ENCODE measurements at places on chromosomes 5 and 9.

DNA sequence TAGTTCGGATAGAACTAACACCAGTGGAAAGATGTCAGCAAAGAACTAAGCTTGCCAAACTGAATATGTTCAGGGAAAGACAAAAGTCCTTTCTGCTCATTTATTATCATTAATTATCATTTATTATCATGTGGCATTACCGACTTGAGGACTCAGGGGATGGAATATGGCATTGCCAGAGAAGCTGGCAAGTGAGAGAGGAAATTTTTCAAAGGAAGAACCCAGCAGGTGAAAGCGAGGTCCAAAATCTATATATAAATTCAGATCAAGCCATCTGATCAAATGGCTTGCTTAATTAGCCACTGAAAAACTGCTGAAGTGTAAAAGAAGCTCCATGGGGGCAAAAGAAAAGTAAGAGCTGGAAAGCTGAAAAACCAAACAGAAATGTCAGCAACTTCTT, 1049.6 kb upstream of the SEMA6A start:
- DNase-seq, result no peak

DNA sequence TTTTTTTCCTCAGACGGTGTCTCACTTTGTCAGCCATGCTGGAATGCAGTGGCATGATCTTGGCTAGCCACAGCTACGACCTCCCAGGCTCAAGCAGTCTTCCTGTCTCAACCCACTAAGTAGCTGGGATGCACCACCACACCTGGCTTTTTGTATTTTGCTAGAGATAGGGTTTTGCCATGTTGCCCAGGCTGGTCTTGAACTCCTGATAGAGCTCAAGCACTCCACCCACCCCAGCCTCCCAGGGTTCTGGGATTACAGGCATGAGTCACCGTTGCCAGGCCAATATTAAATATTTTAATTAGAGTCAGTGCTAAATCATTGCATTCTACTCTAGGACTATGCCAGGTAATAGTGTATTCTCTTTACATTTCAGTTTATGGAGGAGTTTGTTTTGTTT, 41.5 kb downstream of the UBE2R2 start:
- no peak for DNase-seq

- DNase-seq, result no peak
Measured at GRCh38 chr9:132230605-132231004, 68.7 kb downstream of the NTNG2 start.

DNA sequence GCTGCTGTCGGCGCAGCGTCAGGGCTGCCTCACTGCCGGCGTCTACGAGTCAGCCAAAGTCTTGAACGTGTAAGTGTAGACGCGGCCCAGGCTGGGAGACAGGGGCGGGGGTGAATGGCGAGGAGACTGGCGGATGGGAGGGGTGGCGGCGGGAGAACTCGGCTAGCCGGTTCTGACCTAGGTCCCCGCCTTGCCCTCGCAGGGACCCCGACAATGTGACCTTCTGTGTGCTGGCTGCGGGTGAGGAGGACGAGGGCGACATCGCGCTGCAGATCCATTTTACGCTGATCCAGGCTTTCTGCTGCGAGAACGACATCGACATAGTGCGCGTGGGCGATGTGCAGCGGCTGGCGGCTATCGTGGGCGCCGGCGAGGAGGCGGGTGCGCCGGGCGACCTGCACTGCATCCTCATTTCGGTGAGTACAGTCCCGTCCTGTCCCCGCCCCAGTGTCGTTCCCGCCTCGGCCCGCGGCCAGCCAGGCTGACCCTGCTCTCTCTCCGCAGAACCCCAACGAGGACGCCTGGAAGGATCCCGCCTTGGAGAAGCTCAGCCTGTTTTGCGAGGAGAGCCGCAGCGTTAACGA, 745 bp downstream of the GADD45G start:
- no peak for DNase-seq

- no peak for DNase-seq
Measured at GRCh38 chr5:92741906-92742305, 839.1 kb downstream of the NR2F1-AS1 start.

DNA sequence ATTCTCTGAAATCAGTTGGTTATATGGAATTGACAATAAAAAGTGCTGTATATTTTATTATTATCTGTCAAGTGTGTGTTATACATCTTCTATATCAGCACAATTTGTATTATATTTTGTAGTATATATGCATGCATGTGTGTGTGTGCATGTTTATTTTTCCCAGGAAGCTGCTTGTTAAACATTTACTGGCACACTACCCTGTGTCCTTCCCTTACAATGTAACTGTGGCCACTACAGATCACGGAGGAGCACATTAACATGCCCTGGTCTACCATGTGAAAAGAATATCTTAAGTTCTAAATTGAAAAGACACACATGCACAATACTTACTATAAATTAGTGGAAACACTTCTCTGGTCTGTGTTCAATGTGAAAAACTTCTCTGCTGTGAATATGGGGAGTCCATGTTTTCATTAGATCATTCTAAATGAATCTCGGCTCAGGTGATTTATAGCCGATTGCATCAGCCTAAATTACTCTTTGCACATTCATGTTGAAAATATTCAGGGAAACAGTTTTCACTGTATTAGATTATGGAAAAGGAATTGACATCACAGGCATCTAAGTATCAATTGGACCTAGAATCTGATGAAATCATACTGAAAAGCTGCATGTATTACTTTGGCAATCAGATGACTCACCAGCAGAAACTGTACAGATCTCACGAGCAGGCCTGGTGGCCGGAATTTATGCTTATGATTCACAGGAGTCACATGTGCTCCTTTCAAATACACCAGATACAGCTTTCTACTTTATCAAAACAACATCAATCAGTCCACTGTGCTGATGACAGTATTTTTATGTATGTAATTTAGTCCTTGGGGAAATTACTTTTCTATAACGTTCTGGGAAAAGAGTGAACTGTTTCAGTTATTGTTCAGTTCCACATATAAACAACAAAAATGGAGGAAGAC, 39.4 kb downstream of the LURAP1L start:
- no peak for DNase-seq

DNA sequence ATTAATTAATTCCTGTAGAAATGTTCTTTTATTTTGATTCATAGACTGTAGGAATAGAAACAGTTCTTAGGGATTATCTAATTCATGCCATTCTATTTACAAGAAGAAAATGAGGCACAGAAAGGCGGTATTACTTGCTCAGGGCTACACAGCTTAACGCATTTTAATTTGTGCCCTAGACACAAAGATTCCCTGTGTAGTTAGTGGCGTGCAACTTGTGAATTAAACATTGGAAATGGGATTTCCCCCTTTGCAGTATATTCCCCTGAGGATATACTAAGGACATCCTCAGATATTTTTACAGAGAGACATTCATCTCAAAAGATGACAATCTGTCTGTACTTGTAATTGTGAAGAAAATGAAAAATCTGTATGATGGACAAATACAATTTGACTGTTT, 108.1 kb downstream of the SGCD start:
- no peak for DNase-seq

DNA sequence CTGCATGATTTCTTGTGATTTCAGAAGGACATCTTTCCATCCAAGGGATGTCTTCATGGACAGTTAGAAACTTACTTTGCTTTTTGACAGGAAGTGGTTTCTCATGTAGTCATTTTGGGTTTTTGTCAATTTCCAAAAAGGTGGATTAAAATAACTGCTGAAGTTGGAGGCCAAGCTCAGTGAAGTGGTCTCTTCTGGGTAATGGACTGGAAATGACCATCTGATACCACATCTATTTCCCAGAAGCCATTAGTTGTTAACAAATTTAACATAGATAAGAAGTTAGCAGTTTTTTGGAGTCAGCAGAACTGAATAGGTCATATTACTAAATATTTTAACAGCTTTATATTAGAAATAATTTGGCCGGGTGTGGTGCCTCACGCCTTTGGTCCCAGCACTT, 86.2 kb upstream of the MYO10 start:
- no peak for DNase-seq

- DNase-seq, result no peak
Measured at GRCh38 chr5:173706700-173707099, 90.2 kb upstream of the BOD1 start.

DNA sequence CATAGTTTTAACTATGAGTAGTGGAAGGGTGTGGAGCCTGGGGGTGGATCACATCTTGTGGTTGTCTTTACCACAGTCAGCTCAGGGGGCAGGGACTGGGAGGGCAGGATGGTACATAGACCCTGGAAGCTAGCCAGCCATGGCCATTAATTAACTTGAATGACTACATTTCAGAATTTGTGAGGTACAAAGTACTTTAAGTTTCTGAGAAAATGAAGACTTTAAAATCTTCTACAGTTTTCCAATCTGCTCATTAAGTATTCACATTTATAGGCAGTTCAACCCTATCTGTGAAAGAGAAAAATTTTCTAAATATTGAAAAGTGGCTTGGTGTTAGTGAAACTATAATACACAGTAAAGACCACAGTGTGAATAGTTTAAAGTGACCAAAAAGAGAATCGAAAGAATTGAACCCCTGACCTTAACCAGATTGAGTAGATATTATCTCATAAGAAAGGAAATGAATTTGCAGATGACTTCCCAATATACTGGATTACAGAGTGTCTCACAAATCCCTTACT, 234.2 kb upstream of the MEF2C start:
- DNase-seq, result no peak

DNA sequence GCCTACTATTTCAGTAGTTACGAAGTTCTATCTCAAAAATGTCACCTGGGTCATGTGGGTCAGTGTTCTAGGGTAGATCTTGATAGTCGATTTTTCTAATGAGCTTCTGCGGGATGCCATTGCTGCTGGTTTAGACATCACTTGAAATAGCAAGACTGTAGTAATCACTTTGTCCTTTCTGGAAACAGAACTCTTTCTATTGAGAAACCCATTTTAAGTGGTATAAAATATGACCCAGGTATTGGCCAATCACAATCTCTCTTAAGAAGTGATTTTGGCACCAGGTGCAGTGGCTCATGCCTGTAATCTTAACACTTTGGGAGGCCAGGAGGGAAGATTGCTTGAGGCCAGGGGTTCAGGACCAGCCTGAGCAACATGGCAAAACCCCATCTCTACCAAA, 17.6 kb downstream of the ARRDC3 start:
- no peak for DNase-seq

DNA sequence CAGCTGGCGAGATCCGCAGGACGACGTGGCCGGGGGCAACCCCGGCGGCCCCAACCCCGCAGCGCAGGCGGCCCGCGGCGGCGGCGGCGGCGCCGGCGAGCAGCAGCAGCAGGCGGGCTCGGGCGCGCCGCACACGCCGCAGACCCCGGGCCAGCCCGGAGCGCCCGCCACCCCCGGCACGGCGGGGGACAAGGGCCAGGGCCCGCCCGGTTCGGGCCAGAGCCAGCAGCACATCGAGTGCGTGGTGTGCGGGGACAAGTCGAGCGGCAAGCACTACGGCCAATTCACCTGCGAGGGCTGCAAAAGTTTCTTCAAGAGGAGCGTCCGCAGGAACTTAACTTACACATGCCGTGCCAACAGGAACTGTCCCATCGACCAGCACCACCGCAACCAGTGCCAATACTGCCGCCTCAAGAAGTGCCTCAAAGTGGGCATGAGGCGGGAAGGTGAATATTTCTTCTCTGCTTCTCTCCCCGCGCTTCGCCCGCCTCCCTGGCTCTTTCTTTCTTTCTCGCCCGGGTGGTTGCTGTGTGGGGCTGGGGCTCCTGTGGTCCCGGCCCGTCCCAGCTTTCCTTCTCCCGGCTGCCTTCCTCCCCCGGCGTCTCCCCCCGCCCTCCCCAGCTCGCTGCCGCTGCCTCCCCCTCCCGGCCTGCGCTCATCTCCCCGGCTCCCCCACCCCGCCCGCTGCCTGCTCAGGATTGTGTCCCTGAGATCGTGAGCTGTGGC, 2.2 kb downstream of the NR2F1 start:
- DNase-seq, result no peak

- DNase-seq, result no peak
Measured at GRCh38 chr9:95065224-95065623, 252.3 kb downstream of the FANCC start.

- DNase-seq, result no peak
Measured at GRCh38 chr9:136855461-136856078, 3.4 kb downstream of the MAMDC4 start.

- DNase-seq, result no peak
Measured at GRCh38 chr9:9746826-9747225, 866.0 kb downstream of the PTPRD start.

GRCh38 chr9:19030899-19031298, 2.1 kb downstream of the SAXO1 start:
- DNase-seq, result no peak

GRCh38 chr5:52893105-52893504, 96.0 kb upstream of the ITGA2 start:
- no peak for DNase-seq

DNA sequence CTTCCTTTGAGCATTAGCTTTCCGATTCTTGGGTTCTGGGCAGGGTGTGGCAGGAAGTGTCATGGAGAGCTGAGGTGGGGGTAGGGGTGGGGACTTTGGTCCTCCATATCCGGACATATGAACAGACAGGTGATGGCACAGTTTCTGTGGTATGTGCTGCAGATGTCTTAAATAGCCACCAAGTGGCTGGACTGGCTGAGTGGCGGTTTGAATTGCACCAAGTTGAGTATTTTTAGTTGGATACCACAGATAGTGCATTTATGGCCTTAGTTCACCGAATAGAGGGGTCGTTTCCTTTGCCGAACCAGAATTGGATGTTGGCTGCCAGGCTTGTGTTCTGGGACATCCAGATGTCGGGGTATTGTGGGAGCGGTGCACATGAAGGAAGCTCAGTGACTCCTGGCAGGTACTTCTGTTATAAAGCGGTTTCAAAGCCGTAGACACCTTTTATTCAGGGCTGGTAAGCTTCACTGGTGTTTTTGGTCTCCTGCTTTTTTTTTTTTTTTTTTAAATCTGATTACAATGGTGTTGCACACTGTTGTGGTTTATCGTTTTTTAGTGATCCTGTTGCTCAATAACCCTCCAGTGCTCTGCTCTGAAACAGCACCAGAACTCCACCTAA, 15.1 kb upstream of the TNFAIP8 start:
- peak; percentile 86 for DNase-seq

GRCh38 chr5:136055612-136056309, 27.0 kb downstream of the TGFBI start:
- DNase-seq, result no peak

GRCh38 chr9:98002808-98003207, 19.7 kb downstream of the ANP32B start:
- no peak for DNase-seq

GRCh38 chr9:86659413-86660046, 287.8 kb downstream of the GAS1 start:
- no peak for DNase-seq

GRCh38 chr5:54552446-54552845, 34.9 kb downstream of the SNX18 start:
- DNase-seq, result no peak

DNA sequence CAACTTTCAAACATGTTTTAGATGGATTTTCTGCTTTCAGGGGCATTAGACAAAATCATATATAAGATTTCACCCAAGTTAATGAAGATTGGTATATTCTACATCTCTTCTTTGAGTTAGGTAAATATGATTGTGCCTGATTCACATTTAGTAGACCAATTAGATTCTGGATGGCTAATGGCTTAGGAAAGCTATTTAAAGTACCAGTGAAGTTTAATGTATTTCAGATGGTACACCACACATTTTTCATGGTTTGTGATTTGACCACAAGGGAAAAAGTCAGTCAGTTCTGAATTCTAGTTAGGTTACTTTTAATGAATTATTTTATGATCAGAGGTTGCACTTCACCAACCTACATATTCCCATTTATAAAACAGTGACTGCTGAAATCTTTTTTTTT, 409.7 kb downstream of the ADGRV1 start:
- DNase-seq, result no peak
